Activated T-cell treated with anti-CD3 and anti-CD28 coated beads, Interleukin-2, amount 50 U/mL, for 1 hour (primary cell): ENCODE measurements at places on chromosomes 12 and 14.
A peak's percentile ranks its signal among the peaks of the same experiment; 100 is the strongest.

DNA sequence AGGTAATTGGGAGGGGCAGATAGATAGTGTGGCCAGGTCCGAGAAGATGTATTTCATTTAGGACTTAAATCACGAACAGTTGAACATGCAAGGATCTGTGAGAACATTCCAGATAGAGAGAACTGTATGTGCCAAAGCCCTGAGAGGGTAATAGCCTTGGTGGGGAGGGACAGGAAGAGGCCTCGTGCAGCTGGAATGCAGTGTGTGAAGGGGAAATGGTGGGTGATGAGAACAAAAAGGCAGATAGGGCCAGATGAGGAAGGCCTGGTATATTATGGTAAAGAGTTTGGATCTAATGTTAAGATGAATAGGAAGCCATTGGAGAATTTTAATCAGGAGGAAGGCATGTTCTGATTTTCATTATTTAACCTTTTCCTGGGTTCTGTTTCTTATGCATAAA is 136.3 kb downstream of the TPH2 start:
- no peak for DNase-seq

DNA sequence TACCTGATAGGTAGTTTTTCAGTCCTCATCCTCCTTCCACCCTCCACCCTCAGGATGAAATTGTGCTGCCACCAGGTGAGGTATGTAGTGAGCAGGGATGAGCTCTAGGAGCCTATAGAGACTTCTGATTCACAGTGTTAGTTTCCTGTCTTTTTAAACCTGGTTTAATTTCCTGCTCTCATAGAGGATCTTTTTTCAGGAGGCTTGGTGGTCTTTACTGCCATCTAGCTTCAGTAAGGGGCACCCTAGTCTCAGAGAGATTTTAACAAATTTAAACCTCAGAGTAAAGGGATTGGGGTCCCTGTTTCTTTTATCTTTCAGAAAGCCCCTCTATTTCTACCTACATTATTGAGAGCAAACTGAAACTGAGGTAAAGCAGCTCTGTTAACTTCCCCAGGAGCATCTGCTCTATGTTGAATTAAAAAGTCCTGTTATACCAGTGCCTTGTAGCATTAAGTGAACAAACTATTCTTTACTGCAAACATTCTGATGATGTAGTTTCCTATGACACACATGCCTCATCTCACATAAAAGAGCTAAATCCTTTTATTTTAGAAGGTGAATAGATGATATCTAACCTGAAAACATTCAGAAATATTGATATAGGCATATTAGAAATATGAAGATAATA is 172.2 kb upstream of the DDHD1 start:
- no peak for DNase-seq

- DNase-seq, result no peak
These were observed 309.2 kb downstream of the FOXG1 start for GRCh38 chr14:29075761-29076160.

DNA sequence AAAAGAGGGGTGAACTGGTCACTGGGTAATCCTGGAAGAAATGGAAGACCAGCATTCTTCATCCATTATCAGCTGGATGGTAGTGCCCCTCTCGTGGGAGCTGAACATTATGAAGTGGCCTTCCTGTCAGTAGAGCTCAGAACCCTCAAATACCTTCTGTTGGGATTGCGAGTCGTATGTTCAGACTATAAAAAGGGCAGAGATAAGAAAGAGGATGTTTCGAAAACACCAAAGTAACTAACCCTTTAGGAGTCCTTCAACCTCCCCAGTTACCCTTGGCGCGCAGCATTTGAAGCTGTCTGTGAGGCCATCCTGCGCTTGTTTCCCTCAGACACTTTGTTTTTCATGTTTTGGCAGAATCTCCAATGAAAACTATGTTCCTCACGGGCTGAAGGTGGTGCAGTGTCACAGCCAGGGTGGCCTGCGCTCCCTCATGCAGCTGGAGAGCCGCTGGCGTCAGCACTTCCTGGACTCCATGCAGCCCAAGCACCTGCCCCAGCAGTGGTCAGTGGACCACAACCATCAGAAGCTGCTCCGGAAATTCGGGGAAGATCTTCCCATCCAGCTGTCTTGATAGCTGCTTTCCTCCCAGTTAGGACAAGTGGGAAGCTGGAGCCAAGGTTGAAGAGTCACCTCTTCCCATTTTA is 19.3 kb upstream of the GALNT16 start:
- DNase-seq, result no peak

GRCh38 chr12:124694846-124695497 is 127.6 kb upstream of the NCOR2 start:
- no peak for DNase-seq

DNA sequence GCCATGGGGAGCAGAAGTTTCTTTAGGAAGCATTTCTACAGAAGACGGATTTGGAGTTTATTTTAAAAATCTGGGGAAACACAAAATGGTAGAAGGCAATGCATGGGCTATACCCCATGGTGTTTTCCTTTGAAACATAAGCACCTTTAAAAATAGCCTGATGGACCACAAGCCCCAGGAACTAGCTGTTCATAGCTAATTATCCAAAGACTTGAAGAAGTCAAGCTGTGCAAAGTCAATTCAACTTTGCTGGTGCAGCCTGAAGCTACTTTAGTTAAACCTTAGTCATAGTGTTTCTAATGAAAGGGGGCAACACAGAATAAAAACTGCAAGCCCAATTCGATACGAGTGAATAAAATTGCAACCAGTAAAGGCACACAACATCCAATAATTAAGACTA is 732.5 kb downstream of the GALC start:
- no peak for DNase-seq

DNA sequence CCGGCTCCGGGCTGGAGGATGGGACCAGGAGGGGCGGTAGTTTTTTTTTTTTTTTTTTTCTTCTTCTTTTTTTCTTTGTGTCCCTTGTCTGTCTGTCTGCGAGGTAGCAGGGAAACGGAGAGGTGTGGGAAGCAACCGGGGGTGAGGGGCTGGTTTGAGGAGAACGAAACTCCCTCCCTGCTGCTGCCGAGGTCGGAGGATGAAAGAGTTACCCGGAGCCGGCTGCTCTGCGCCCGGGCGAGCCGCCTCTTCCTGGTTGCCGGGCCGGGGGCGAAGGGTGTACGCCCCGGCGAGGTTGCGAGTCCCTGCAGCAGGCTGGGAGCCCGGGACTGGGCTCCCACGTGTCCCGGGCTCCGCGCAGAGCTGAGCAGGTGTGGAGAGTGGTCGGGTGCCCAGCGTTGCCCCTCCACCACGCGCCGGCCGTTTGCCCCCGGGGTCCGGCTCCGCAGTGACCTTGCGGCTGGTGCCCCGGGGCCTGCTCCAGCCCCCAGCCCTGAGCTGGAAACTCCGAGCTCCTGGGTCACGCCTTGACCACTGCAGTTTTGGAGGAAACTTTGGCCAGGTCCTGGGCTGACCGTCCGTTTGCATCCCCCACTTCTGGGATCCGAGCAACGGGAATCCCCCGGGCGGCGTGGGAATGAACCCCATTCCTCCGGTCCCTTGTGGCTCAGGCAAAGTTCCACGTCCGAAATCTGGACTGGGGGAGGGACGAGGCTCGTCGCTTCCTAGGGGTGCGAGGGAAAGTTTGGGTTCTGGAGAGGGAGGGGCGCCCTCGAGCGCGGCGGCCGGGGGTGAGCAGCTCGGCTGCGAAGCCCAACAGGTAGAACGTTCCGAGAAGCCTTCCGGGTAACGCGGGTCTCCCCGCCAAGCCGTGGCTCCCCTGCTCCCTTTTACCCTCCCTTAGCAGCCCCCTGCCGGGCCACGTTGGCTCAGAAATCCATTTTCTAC is 1.3 kb downstream of the CHST11 start:
- peak; percentile 72 for DNase-seq

- no peak for DNase-seq
These were observed 5.9 kb downstream of the RIMBP2 start for GRCh38 chr12:130709971-130710732.
